ENCODE measurements at places on chromosomes 4 and X. TPM values are rescaled to one million over a fixed set of nuclear protein-coding genes. Genes with fewer than 3 reads are reported as not detected.

SSX2B gene
- total RNA-seq, result not detected

ANOS1 gene
- total RNA-seq, result not detected

XK gene
- 0.31 TPM for total RNA-seq

LAP3 gene
- 32.9 TPM for total RNA-seq

DCAF12L1 gene
- total RNA-seq, result not detected

CXCL1 gene
- 9.5 TPM for total RNA-seq

GPR143 gene
- total RNA-seq, result 0.21 TPM

VCX3B gene
- total RNA-seq, result not detected

SLC6A14 gene
- 0.03 TPM for total RNA-seq

TXK gene
- total RNA-seq, result not detected

Data from A549 treated with GW870086 at 1 μM for 4 hours (cell line).